NCI-H2081 treated with DMSO at 0.1 percent for 48 hours (cell line): ENCODE measurements at places on chromosomes 1 and 21.
A peak's percentile ranks its signal among the peaks of the same experiment; 100 is the strongest.

GRCh38 chr1:200999667-201000066 lies 23.8 kb downstream of the KIF21B start:
- DNase-seq: no peak

DNA sequence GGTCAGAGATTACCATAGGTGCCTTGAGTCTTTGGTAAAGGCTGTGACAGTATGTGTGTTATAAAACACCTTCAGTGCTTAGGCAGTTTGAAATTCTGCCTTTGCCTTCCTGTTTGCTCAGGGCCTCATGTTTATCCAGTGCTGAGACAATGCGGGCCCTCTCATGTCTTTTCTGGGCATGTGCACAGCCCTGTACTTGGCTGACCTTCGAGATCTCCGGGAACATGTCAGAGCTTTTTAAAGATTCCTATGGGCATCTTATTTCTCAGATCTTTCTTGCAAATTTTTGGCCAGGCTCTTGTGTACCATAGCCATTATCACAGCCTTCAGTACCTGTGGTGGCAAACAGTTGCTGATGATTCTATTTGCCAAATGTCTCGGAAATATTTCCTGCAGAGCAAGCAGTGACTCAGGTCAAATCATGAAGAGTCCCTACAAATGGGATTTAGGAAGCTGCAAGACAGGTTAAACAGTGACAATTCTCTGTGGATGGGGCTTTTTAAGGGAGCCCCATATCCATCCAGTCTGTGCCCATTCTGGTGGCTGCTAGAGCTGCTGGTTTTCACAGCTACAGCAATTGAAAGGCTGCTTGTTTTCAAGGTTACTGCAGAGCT lies 42.1 kb downstream of the HOOK1 start:
- DNase-seq: no peak

DNA sequence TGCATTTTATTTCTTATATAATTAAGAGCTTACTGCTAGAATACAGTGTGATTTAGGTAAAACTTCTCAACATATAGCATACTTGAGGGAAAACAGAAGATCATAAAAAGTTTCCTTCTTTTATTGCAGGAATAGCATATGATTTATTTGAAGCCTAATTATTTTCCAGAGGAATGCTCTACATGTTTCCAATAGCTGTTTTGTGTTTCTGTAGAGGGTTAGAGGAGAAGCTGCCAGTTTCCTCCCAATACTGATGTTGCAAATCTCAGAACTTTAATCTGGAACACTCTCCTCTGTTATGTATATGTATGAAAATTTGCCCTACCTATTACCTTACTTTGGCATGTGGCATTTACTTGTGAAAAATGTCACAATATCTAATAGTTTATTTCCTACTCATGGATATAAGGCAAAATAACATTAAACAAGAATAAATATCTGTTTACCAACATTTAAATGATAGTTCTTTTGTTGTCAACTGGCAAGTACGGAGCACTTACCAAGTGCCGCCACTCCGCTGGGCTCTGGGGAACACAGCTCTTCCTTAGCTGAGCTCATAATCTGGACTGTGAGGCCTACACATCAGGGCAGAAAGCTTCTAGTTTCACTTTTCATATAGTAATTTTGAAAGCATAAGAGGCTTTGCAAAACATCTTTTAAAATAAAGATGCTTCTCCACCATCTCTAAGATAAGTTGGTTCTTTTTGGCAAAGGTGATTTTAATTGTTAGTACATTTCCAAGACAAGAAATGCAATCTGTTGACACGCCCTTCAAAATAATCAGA lies 239.8 kb upstream of the C1orf105 start:
- DNase-seq: no peak

DNA sequence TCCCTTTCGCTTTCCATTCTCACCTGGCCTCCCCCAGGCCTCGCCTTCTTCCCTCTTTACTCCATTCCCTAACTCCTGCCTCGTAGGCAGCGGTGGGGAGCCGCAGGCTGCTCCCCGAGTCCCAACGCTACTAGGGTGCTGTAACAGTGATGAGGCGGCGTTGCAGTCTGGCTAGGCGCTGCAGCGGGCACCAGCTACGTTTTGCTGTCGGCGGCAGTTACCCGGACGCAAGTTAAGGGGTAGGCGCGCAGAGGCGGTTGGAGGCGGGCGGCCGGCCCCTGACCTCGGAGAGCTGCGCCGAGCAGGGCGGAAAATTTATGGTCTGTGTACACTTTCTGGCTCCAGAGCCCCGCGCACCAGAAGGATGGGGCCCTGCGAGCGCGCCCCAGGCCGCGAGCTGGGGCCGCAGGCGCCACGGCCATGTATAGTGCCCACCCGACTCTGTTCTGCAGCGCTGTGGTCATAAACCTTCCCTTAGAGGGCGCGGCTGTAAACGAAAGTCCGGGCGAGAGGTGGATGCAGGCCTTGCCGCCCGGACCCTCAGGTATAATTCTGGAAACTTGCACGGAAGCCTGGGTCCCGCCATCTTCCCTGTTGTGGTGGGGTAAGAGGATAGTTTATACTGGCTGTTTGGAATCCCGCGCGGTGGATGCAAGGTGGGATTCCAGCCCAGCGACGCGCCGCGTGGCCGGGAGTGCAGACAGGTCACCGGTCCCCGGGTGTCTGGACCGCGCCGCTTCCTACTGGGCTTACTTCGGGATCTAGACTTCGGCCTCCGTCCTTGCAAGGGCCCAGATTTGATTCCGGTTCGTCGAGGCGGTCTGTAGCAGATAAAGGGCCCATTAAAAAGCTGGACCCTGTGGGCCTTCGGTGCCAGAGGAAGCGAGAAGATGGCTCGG lies 15.0 kb downstream of the HLX start:
- DNase-seq: no peak

- no peak for DNase-seq
These were observed 114.6 kb downstream of the AKT3 start for GRCh38 chr1:243735457-243735856.

DNA sequence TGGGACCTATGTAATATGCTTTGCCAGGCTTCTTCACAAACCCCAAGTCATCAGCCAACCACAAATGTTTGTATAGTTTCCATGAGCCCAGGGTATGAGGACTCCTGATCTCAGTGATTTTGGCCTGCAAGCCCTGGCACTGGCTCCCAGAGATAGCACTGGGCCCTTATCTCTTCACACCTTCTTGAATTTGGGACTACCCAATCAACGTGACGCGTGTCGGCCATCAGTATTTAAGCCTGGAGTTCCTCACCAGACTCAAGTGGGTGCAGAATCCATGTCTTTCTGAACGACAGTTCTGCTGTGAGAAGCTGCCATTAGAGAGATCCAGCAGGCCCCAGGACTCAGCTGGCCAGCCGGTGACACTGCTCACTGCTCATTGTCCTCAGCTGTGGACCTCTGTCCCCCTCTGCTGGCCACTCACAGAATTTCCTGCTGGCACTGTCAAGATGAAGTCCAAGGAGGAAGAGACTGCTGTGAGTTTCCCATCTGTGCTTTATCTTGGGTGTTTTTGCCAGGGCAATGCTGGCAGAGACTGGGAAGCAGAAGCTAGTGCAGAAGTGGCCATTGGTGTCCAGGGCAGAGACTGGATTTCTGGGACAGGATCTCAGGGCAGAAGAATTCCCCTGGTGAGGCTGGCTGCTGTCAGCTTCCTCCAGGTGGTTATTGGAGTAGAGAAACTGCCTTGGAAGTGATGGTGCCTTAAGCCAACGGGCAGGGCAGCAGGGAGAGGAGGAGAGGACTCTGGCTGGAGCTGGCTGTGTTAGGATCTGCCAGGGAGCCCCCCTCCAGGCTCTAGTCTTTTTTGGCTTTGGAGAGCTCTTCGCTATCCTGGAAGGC lies 28.4 kb downstream of the TMCC2 start:
- DNase-seq: peak; percentile 8

- DNase-seq: no peak
These were observed 114.1 kb downstream of the AJAP1 start for GRCh38 chr1:4768553-4768952.

DNA sequence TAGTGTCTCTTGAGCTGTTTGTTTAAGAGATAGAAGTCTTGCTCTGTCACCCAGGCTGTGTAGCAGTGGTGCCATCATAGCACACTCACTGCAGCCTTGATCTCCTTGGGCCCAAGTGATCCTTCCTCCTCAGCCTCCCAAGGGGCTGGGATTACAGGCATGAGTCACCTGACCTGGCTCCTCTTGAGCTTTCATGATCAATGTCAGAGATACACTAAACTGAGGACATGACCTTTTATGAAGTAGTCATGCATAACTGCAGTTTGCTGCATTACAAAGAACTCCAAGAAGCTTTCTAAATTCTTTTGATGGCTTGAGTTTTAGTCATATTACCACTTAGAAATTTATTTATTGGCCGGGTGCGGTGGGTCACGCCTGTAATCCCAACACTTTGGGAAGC lies 77.7 kb downstream of the CC2D1B start:
- DNase-seq: no peak

DNA sequence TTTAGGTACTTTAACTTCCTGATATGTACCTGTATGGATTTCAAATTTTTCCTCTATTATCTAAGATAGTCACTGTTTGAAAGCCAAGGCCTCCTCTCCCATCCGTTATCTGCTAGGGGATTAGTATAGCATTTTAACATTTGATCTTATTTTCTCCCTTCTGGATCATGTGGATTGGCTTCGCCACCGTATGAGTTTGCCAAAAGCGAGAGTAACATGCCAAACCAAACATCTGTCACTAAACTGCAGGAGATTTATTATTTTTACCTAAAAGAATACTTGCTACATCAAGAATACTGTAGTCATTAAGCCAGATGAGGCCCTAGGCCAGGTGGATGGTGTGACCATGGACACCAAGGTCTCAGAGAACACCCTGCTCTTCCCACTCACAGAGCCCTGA lies 28.5 kb upstream of the EEIG2 start:
- DNase-seq: no peak

- DNase-seq: no peak
These were observed 2133.0 kb downstream of the NCAM2 start for GRCh38 chr21:23131177-23131576.

- DNase-seq: no peak
These were observed 95.4 kb downstream of the AHCTF1 start for GRCh38 chr1:246836209-246836966.

DNA sequence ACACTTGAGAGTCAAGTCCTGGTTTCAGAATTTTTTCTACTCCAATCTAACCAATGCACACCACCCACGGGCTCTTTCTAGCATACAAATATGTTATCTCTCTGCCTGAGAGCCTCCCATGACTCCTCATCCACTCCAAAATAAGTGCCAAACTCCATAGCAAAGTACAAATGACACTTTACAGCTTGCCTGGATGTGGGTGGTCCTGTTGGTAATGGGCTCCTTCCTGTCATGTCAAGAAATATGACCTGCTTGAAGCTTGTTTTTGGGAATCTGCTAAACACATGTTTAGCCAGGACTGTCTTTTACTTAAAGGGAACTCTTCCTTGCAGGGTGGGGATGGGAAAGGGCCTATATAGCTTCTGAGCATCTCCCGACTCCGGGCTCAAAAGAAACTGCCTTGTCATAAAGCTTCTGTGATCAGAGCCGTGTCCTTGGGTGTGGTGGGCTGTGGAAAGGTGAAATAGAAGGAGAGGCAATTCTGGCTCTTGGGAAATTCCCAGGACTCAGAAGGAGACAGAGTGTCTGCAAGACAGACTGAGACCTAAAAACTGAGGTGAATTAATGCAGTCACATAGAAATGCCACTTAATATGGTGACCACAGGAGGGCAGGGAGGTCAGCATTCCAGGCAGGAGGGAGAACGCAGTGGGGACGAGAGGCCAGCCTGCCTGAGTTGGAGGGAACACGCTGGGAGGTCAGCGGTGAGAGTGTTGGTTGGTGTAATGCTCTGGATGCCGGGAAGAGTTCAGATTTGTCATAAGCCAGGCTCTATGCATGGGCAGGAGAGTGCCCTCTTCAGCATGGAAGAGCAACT lies 6.1 kb upstream of the IGFN1 start:
- DNase-seq: no peak

DNA sequence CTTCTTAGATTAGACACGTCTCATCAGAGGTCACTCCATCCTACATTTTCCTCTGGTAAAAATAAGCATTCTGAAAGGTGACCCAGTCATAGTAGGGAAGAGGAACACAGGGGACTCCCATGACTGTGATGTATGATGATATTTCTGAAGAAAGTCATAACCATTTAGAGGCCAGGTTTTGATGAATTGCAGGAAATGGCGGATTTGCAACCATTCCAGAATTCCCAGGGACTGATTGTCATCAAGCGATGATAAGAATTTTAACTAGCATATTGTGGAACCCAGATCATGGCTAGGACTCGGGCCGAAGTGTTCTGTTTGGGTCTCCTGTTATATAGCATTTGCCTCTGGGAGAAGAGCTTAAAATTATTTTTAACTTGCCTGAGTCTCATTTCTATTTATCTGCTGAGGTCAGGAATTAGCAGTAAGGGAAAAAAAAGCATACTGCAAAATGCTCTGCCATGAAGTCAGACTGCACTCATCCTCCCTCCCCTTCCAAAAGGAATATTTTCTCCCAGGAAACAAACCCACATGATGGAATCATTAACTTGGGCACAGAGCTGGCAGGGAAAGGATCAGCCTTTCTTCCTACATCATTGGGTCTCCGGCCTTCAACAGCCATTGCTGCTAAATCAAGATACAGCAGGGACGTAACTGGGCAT lies 286.7 kb downstream of the HLX start:
- DNase-seq: no peak

- no peak for DNase-seq
These were observed 341.3 kb downstream of the RWDD3 start for GRCh38 chr1:95575291-95575690.

GRCh38 chr1:30998887-30999286 lies 66.6 kb downstream of the PUM1 start:
- DNase-seq: no peak

DNA sequence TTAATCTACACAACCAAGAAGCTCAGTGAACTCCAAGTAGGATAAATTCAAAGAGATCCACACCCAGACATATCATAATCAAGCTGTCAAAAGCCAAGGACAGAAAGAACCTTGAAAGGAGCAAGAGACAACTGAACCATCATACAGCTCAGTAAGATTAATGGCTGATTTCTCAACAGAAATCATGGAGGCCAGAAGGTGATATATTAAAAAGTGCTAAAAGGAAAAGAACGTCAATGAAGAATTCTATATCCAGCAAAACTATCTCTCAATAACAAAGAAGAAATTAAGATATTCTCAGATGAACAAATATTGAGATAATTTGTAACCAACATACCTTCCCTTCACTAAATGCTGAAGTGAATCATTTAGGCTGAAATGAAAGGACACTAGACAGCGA lies 161.8 kb downstream of the TRABD2B start:
- DNase-seq: no peak

- no peak for DNase-seq
These were observed 201.8 kb upstream of the ZC3H12A start for GRCh38 chr1:37272626-37273025.

DNA sequence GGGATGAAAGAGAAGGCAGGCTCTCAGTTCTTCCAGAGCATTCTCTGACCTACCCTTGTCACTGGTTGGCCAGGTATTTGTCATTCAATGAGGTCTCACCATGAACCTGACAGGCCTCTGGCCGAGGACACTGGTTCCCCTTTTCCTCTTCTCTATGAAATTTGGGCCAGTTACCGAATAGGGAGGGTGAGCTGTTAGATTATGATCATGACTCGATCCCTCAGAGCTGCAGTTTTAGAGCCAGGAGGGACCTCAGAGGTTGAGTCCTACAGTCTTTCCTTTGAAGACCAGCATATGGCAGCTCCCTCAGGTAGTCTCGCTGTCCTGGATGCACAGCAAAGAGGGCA lies 29.5 kb upstream of the CLSTN1 start:
- DNase-seq: no peak

GRCh38 chr1:67367370-67368045 lies 59.8 kb downstream of the IL12RB2 start:
- no peak for DNase-seq

- DNase-seq: no peak
These were observed 28.3 kb downstream of the NEK7 start for GRCh38 chr1:198185146-198185545.
